ENCODE measurements at places on chromosomes 12 and 14.
A peak's percentile ranks its signal among the peaks of the same experiment; 100 is the strongest.

- no peak for DNase-seq
Observed at GRCh38 chr12:68428724-68429501, 96.8 kb upstream of the MDM1 start.

DNA sequence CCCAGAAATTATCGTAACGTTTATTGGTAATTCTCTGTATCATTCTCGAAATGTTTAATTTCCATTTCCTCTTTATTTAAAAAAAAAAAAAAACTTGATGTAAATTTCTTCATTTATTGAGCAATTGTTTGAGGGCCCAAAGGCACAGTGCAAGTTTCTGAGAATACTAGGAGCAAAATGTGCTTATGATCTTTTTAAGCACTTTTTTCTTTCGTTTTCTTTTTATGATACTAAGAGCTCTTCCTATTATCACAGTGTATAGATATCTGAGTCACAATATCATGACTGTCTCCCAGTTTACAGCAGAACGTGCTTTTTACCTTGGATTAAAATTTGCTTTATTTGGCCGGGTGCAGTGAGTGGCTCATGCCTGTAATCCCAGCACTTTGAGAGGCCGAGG is 5.6 kb downstream of the ATP2A2 start:
- no peak for DNase-seq

GRCh38 chr14:73599499-73599898 is 7.8 kb downstream of the ACOT4 start:
- no peak for DNase-seq

GRCh38 chr12:117134059-117134458 is 34.8 kb upstream of the TESC start:
- DNase-seq = peak; percentile 71

DNA sequence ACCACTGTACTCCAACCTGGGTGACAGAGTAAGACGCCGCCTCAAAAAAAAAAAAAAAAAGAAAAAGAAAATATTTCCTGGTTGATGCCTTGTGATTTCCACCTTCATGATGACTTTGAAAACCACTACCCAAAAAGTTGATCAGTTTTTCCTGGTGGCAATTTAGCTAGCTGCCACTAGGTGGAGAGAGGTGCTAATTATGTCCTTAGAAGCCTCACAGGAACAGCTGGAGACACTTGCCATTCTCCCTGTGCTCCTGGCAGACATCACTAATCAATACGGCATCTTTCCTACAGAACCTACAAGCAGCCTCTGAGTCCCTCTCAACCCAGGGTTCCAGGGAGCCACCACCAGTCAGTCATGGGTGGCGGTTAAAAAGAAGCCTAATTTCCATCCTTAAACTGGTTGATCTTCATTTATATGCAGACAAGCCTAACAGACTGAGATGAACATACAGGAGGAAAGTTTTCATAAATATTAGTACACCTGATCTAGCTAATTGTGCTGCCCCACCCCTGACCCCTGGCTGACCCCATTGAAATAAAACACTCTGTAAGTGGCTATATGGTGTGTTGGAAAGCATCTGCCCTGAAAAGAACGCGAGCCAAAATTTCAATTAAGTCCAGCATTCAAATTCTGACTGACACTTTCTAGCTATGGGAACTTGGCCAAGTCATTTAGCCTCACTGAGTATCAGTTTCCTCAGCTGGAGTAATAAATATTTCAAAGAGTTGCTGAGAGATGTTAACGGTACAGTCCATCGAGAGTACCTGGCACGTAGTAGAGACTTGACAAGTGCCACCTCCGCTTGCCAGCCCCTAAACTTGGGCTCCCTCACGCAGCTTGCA is 6.2 kb upstream of the OAS1 start:
- peak; percentile 57 for DNase-seq

DNA sequence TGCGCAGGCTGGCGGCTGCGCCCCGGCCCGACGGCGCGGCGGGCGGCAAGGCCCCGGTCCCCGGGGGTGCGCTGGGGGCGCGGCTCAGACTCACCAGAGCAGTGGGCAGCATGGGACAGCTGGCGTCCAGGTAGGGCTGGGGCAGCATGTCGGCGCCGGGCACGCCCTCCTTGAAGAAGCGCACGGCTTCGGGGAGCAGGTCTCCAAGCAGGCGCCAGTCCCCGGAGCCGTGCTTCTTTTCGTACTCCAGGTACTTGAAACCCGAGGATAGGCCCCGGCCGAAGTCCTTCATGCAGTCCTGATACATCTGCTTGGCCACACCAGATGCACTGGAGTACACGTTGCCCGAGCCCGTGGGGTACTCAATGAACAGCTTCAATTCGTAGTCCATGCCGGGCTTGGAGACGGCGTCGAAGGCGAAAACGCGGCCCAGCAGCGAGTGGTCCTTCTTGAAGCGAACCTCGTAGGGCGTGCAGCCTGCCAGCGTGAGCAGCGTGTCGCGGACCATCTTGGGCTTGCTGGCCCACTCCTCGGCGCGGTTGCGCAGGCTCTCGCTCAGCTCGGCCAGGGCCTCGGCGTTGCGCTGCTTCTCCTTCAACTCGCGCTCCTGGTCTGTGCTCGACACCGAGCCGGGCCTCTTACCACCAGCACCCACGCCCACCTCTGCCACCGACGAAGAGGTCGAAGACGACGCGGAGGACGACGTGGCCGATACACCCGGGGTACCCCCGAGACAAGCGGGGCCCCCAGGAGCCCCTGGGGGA is 2.2 kb downstream of the IRF2BPL start:
- no peak for DNase-seq

GRCh38 chr12:5627053-5627630 is 195.2 kb downstream of the NTF3 start:
- DNase-seq = no peak

DNA sequence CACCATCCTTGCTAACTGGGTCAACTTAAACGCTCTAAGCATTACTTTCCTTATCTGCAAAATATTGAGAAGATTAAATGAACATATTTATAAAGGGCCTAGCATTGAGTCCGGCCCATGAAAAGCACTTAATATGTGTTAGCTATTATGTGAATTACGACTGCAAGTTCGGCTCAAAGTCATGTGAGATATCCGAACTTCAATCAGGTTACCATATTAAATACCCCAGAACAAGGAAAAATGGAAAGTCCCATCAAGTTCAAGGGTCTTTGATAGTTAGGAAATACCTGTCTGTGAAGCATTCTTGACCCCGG is 487 bp upstream of the NRDE2 start:
- no peak for DNase-seq

DNA sequence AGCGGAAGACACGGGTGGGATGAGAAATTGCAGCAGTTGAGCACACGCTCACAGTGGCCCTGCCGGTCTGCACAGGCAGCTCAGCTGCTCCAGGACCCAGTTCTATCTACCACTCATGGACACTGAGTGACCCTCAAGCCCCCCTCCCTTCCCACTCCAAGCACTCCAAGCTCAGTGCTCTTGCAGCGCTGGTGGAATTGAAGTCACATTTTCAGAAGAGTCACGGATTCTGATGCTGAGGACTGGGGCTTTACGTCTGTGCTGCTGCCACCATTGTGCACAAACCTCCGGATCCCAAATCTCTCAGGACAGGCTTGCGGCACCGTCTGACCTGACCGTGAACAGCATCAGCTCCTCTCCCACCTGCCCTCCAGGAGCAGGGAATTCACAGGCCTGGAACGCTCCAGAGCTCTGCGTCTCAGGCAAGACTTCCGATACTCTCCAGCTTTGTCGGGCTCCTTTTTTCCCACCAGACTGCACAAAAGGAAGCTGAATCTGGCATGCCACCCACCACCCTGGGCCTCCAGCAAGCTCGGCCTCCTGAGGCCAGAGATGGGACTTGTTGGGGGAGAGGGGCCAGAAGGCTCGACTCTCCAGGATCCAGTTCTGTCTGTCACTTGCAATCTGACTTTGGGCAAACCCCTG is 213.1 kb upstream of the RTL1 start:
- DNase-seq = no peak

- DNase-seq = no peak
Observed at GRCh38 chr12:132147423-132148367, 3.4 kb downstream of the NOC4L start.

GRCh38 chr14:104451474-104451873 is 128.1 kb upstream of the C14orf180 start:
- DNase-seq = no peak

DNA sequence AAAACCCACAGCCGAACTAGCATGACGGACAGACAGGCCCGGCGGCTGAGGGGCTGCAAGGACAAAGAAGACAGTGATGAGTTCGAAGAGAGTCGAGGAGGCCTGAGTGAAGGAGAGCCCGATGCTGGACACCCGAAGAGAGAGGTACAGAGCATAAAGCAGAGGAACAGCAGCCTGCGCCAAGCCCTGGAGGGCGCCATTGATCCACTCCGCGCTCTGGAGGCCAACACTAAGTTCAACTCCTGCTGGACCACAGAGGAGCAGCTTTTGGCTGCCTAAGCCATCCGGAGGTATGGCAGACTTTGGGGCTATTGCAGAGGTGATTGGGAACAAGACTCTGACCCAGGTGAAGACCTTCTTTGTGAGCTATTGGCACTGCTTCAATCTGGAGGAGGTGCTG is 7.8 kb upstream of the PLXNC1 start:
- peak; percentile 69 for DNase-seq

DNA sequence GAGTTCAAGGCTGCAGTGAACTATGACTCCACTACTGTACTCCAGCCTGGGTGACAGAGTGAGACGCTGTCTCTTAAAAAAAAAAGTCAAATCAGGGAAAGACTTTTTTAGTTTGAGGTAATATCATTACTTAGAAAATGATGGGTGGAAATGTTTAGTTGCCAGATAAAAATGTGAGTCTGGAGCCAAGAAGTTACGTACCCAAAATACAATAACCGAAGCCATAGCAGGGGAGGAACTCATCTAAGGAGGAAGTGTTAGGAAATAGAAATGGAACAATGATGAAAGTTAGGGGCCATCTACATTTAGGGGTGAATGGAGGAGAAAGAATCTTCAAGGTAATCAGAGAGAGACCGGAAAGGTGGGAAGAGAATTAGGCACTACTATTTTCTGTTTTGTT is 98.8 kb downstream of the DACT1 start:
- DNase-seq = no peak

DNA sequence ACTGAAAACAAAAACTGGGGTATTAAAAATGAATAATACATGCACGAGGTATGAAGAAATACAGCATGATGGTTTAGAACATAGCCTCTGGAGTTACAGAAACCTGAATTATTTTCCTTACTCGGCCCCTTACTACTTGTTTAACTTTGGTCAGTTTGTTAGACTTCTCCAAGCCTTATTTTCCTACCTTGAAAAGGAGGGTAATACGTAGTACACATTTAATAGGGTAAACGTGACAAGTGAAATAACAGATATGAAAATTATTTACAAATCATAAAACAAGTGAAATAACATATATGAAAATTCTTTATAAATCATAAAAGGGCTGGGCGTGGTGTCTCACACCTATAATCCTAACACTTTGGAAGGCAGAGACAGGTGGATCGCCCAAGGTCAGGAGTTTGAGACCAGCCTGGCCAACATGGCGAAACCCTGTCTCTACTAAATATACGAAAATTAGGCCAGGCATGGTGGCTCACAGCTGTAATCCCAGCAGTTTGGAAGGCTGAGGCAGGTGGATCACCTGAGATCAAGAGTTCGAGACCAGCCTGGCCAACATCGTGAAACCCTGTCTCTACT is 11.4 kb upstream of the PKP2 start:
- DNase-seq = no peak

GRCh38 chr12:41772478-41772877 is 372.2 kb downstream of the GXYLT1 start:
- no peak for DNase-seq

- DNase-seq = no peak
Observed at GRCh38 chr14:76599141-76599540, 162.1 kb upstream of the VASH1 start.

- no peak for DNase-seq
Observed at GRCh38 chr14:69982886-69983285, 103.7 kb downstream of the SMOC1 start.

- no peak for DNase-seq
Observed at GRCh38 chr12:22431693-22432251, 97.3 kb upstream of the ST8SIA1 start.

- no peak for DNase-seq
Observed at GRCh38 chr12:45509187-45509586, 220.3 kb upstream of the ARID2 start.

DNA sequence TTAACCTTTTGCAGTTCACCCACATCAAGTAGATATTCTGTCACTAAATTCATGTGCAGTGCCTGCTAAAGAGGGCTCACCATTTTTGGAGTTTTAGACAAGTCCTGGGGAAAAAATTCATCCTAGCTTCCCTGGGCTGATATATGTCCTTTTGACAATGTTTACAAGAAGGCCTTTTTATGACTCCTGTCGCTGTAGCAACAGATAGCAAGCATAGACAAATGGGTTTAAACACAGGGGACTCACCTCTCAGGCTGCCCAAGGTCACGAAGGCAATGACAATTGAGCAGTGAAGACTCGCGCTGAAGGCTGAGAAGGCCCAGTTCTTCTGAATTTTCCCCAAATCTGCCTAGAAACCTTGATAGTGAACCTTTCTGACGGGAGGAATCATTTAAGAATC is 150.7 kb upstream of the CPM start:
- DNase-seq = no peak

DNA sequence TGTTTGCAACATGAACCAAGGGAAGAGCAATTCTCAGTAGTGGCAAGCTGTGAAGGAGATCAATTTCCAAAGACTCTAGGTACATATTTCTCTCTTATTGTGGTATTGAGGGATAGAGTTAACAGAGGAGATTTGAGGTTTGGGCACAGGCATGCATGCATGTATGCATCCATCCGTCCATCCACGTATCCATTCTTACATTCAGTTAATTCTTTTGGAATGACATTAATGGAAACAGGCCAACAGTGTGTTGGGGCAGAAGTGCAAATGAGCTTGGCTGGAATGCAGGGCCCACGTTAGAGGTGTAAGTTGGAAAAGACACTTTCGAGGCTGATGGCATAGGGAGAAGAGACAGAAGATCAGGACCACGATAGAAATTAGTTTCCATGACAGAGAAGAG is 216.9 kb upstream of the PELI2 start:
- DNase-seq = no peak

- no peak for DNase-seq
Observed at GRCh38 chr14:37215345-37215744, 17.6 kb downstream of the MIPOL1 start.

DNA sequence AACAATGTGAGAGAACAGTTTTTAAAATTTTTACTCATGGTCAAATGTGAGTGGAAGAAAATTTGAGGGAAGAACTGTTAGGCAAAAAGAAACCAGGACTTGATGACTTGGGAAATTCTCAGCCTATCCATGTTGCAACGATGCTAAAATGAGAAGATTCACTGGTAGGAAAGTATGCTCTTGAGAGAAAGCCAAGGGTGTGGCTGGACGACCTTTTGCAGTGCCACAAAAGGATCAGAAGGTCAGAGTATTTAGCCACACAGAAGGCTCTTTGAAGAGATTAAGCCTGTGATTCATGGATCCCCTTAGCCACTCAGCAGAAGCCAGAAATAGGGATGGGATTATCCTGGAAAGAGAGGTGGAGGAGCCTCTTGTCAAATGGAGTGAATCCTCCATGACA is 336.8 kb downstream of the LRIG3 start:
- DNase-seq = no peak
